ENCODE measurements at places on chromosomes 4 and X.

- peak; percentile 84 for DNase-seq
Observed at GRCh38 chr4:40194602-40195161, 2.1 kb upstream of the RHOH start.

GRCh38 chr4:23747281-23747735 lies 142.5 kb downstream of the PPARGC1A start:
- peak; percentile 40 for DNase-seq

GRCh38 chrX:100417681-100418080 lies 7.6 kb upstream of the PCDH19 start:
- no peak for DNase-seq

DNA sequence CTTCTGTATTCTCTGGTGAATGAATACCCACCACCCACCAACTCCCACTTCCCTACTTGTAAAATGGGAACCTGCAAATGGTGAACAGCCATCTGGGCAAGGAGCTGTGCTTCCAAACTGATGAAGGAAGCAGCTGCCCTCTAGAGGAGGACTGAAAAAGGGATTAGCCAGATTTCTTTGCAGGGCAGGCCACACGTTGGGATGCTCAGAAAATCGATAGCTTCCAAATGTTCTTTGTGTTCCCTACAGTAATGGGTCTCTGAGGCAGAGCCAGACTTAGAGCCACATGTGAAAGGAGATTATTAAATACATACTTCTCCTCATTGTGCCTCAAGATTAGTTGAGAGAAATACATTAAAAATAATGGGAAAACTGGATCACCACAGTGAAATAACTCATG lies 39.3 kb upstream of the LPAR4 start:
- no peak for DNase-seq

DNA sequence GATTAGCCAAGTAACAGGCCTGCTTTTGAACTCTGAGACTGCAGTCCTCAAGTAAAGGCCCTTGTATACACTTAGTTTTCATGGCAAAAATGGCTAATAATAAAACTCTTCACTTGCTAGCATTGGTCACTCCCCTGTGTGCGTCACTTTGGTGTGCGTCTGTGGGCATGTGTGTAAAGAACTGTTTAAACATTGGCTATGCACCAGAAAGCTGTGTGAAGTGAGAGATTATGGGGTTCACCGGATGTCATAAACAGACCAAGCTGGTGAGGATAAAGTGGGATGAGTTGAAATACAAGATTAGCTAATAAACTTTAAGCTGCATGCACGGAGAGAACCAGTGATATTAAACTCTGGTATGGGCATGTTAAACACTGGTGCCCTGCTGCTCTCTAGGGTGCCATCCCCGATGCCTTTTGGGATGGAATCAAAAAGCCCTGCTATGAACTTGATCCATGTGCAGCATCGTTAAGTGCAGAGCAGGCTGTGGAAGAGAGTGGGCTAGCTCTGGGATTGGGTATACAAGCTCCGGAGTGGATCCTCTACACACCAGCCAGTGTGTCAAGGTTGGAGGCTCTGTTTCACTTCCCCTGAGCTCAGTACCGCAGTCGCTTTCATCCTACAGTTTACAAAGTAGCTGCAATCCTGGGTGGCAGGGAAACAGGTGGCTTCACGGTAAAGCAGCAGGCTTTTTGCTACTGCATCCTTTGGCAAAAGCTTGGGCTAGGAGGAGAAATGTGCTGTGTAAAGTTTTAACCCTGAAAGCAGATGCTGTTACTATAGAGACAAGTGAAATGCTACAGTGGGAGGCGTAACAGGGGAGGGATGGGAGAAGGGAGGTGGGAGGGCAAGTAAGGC lies 108.3 kb upstream of the SLC4A4 start:
- no peak for DNase-seq

- DNase-seq, result no peak
Observed at GRCh38 chr4:129232589-129233337, 136.8 kb downstream of the C4orf33 start.

GRCh38 chrX:1416965-1417760 lies 25.2 kb upstream of the SLC25A6 start:
- no peak for DNase-seq

Data from foreskin melanocyte (primary cell).